ENCODE measurements at places on chromosomes 7 and 10.

- no peak for DNase-seq
These were observed 471.7 kb downstream of the GRM8 start for GRCh38 chr7:126780993-126781392.

- DNase-seq = peak; percentile 23
These were observed 41.7 kb downstream of the SP8 start for GRCh38 chr7:20744954-20745446.

DNA sequence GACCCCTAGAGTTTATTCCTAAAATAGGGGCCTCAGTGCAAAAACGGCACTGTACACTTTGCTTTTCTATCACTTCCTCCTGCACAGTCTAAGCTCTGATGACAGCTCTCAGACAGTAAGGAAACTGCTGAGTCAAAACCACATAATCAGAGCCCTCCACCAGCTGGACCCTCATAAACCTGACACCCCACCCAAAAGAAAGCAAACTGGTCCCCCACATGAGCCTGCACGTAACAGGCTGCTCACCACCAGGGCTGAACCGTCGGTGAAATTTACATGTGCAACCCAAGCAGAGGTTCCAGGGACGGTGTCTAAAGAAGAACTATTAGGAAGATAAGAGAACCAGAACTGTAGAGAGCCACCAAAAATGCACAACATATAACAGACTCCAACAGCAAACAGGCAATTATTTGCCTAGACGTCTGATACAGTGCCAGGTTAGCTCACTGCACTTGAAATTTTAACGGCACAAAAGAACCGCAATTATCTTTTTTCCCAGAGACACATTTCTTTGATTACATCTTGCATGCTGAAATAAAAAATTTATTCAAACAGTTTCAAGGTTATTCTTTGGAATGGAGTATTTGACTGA, 19.6 kb downstream of the SGMS1 start:
- DNase-seq = peak; percentile 22

- DNase-seq = no peak
These were observed 7.5 kb downstream of the HOXA4 start for GRCh38 chr7:27123007-27123476.

- DNase-seq = no peak
These were observed 80.7 kb downstream of the GCC1 start for GRCh38 chr7:127504715-127505114.

DNA sequence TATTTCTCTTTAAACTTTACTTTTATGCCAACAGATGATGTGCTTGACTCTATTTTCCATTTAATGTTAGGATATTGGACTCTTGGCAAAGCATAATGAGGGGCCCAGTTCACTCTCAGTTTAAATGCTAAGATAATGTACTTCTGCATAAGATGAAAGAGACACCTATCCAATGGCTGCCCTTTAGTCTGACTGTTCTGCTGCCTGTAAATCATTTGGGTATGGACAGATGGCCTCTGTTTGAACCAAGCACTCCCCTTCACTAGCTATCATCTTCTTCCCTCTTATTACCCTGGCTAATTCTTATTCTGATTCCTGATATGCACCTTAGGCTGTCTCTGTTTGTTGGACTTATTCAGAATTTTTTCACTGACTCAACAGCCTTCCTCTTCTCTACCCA, 72.1 kb downstream of the SEM1 start:
- DNase-seq = no peak

DNA sequence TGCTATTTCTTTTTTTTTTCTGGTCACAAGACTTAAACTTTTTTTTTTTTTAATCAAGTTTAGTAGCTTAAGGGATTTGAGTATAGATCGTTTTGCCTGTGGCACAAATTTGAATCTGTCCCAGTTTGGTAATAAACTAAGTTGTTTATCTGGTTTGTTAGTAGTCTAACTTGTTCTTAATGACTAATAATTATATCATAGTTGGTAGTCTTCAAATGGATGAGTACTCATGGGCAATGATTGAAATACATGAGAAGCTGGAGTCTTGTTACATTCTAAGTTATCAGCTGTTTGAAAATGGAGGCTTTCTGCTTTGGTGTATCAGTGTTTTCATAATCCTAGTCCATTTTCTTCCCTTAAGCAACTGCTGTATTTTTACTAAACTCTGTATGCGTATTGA, 12.3 kb downstream of the BTAF1 start:
- no peak for DNase-seq

DNA sequence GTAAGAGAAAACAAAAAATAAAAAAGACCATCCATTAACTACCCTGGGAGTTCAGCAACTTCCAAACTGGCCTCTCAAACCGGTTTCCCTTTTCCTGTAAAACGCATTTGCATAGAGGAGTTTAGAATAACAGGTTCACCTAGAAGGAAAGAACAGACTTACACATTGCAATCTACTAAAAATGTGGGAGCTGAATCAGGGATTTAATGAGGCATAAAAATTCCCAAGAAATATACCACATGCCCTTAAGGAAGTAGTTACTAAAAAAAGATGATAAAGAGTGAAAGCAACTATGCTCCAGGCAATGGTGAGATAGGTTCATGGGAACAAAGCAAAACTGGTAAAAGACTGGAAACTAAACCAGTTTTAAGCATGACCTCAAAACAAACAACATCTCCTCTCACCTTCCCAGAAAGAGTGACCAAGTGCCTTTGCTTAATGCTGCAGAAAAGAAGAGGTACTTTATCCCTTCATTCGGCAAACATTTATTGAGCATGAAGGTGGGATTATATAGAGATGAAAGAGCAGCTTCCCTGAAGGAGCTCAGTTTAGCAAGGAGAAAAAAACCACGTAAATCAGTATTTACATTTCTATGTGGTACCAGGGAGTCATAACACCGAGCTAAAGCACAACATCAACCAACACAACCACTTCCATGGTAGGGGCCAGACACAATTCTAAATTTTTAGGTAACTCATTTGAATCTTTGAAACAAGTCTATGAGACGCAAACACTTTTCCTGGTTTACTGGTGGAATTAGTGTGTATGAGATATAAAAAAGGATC, 152.8 kb downstream of the SGMS1 start:
- no peak for DNase-seq

DNA sequence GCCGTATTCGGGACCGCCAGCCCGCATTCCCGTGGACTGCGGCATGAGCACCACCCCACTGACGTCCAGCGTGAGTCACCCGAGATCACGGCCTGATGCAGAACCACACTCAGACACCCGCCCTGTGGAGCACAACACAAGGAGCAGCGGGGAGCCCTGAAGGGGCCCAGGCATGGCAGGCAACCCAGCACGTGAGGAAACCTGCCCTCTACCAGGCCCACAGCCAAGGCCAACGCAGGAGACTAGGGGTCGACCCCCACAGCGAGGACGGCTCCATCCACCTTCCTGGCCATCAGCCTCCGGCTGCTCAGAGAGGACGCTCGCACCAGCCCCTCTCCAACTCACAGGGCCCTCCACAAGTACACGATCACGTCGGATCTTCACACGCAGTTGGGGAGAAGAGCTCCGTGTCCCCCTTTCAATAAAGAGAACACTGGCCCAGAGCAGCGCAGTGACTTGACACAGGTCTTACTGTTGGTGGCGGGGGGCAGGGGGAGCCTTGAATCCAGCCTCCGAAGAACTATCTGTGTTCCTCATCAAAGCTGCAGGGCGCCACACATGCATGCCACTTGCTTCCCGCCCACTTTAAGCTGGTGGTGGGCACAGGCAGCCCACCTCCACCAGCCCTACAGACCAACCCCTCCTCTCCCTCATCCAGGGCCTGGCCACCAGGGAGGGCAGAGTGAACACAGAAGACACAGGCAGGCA, 22.0 kb downstream of the MAD1L1 start:
- DNase-seq = no peak

DNA sequence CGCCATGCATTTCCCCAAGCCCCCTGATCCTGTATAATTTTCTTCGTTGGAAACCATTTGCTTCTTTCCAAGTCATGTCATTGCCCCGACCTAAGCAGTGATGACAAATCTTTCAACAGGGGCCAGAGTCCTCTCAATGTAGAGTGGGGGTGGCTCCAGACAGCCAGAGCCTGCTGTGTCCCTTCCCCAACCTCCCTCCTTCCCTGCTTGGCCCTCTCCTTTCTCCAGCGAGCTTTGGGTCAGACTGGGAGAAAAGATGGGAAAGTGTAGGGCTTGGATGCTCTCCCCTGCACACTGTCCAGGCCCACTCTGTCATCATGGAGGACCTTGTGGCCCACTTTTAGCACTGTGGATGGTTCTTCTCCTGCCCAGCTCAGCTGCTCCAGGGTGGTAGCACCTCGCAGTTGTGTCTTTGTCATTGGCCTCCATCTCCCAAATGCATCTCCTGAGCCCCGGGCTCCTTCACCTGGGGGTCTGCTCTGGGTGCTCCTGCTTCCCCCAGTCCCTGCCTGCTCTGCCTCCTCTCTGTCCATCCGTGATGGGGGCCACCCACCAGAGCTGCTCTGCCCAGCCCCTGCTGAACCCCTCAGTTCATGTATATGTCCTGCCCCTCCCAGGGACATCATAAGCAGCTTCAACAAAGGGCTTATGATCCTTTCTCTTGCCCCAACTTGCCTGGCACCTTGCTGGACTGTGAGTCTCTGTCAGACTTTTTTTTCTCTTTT, 37.5 kb downstream of the BTBD16 start:
- no peak for DNase-seq

- no peak for DNase-seq
These were observed 50.8 kb upstream of the ABLIM1 start for GRCh38 chr10:114708717-114709335.

DNA sequence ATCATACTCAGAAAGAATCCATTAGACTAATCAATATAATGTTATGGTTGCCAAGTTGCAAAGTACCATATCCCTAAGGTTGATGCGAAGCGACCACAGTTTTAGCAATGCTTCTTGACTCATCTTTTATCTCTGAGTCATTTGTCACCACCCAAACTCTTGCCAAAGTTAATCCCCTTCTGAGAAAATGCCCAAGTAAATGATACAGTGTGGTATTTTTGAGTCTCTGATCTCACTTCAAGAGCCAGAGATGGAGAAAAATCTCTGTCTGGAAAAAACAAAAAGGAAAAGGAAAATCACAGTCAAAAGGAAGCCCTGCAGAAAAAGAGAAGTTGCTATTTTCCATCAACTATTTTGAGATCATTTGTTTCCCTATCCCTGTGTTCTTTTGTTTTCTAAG, 26.7 kb upstream of the OTUD1 start:
- no peak for DNase-seq

DNA sequence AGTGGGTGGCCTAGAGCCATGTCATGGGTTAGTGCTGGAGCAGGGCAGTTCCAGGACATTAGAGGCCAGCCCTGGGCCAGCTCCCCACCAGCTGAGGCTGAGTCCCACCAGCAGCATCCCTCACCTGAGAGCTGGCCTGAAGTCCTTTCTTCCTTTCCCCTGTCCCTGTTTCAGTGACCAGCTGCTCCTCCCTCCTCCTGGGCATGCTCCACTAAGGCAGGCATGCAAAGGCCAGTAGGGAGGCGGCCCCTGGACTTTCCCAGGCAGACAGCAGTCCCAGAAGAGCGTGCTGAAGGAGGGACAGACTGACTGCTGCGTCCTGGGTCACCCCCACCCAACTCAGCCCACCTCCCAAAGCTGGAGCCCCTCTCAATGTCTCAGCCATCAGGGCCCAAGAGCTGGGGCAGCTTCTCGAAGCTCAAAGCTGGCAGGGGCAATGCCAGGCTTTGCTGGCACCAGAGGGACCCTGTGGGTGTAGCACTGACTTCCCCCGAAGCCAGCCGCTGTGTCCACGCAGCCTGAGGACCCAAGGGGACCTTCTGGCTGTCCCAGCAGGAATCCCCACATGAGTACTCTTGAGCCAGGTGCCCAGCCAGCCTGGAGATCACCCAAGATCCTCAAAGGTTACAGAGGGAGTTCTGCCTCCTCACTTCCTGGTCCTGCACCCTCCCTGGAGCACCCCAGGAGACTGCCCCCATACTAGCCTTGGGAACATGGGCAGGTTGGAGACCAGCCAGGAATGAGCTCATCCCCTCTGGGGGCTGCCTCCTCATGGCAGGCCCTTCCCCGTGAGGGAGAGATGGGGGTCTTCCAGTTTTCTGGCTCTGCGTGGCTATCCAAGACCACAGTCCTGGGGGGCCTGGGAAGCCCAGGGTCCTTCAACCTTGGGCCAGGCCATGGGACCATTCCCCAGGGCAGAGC, 35.2 kb upstream of the RET start:
- DNase-seq = no peak

- DNase-seq = no peak
These were observed 66.9 kb upstream of the BAIAP2L1 start for GRCh38 chr7:98467570-98468312.

DNA sequence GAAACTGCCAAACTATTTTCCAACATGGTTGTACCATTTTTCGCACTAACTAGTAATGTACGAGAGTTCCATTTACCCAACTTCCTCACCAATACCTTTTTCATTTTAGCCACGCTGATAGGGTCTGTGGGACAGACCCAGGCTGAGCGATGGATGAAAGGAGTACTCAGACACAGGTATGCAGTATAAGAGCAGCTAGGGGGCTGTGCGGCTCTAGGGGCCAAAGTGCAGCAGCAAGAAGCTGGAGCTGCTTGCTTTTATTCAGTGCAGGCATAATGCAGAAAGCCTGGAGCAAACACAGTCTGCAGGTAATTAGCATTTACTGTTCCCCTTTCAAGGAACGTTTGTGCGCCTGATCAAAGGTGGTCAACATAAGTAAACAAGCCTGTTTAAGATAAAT, 21.0 kb downstream of the UCMA start:
- no peak for DNase-seq

DNA sequence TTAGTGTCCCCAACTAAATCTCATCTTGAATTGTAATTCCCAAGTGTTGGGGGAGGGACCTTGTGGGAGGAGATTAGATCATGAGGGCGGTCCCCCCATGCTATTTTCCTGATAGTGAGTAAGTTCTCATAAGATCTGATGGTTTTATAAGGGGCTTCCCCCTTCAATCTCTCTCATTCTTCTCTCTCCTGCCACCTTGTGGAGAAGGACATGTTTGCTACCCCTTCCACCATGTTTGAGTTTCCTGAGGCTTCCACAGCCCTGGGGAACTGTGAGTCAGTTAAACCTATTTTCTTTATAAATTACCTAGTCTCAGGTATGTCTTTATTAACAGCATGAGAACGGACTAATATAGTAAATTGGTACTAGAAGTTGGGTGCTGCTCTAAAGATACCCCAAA, 365.6 kb downstream of the ANKRD7 start:
- peak; percentile 3 for DNase-seq

DNA sequence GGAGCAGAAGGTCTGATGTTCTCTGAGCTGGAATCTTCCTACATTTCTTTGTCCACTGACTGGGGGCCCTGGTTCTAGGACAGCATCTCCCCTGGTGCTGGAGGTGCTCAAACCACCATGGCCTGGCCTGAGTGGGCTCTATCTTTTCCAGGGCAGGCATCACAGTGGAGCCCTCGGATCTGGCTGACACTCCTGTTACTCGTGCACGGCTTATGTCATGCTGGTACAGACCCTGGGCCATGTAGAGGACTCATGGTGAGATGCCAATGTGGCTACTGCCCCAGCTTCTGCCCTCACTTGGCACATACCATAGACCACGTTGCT, 96.0 kb downstream of the HIPK2 start:
- DNase-seq = no peak
